ENCODE measurements at places on chromosomes 3 and 15.

- no peak for DNase-seq
Observed at GRCh38 chr15:96320107-96320506, 10.4 kb upstream of the NR2F2 start.

DNA sequence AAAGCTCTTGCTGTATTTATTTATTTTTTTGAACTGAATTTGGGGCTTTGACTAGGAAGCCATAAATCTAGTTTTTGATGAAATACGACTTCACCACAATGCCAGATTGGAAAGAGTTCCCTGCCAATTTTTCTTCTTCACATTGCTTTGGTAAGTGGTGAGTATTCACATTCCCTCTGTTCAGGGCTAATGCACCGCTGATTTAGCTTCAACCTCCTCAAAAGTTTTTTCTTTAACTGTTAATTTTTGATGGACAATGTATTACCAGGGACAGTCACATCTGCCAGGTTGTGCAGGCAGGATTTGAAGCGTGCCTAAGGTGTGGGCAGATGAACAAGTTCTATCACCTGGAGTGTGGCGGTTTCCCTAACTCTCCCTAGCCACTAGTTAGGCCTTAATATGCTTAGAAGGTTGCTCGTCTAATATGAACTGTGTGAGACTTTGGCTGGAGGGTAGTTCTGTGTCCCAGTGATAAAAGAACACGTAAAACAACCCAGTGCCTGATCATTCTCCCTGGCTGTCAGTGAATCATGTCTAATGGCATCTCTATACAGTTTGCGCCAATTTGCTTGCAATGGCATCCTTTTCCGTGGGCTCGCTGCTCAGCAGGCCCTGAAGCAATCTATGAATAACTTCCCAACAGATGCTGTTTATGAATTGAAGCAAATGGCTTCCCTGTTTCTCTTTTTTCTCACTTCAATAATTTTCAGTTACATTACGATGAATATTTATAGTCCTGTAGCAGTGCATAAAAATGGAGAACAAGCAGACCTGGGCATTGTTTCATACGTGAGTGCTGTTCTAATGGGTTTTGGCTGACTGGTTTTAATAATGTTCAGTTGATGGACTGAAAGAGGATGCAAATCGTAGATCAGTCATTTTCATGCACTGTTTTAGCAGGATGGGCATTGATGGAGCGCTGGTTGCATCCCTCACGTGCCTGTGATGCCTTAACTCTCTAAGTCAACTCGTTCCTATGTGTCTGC is 243.2 kb upstream of the SUCLG2 start:
- no peak for DNase-seq

DNA sequence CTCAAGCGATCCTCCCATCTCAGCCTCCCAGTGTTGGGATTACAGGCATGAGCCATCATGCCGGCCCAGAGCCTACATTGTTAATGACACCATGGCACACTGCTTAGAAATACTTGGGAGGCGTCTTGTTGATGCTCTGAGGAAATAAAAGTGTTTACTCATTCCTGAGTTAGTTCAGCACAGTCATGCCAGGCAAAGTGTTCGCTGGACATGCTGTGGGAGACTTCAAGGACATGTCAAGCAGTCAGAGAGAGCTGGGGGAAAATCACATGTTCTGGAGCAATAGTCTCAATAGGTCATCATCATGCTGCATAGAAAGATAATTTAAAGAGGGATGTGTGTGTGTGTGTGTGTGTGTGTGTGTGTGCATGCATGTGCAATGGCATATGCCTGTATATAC is 37.5 kb downstream of the TTC23 start:
- DNase-seq: no peak

DNA sequence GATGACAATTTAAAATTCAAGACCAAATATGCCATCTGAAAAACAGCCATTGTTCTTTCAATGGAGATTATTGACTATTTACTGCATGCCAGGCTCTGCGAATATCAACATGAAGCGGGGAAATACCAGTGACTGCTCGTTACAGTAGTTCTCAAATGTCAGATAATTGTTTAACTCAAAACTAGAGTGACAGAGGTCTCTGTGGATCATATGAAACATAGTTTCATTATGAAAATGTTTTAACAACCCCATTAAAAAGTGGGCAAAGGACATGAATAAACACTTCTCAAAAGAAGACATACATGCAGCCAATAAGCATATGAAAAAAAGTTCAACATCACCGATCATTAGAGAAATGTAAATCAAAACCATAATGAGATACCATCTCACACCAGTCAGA is 50.0 kb upstream of the GPR149 start:
- no peak for DNase-seq

- DNase-seq: no peak
Observed at GRCh38 chr15:101059381-101060341, 140.5 kb downstream of the LRRK1 start.

DNA sequence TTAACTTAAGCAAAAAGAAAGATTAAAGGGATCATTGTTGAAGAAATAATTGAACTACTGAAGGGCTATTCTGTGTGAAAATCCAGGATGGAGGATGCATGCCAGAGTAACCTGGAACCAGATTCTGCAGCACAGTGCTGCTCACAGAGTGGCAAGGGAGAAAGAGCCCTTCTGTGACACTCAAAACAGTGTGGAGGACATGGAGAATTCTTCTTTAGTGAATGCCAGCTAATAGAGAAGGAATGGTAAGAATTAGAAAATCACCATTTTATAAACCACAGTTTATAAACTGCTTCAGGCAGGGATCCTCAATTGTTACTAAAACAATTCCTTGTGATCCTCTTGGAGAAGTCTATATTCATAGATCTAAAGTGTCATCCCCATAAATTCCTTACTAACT is 70.4 kb upstream of the ARHGEF26 start:
- DNase-seq: no peak

GRCh38 chr3:183629546-183630301 is 5.7 kb upstream of the KLHL24 start:
- no peak for DNase-seq

GRCh38 chr3:120597445-120598049 is 1.4 kb downstream of the NDUFB4 start:
- DNase-seq: no peak

GRCh38 chr3:156258301-156258700 is 137.9 kb downstream of the KCNAB1 start:
- no peak for DNase-seq

DNA sequence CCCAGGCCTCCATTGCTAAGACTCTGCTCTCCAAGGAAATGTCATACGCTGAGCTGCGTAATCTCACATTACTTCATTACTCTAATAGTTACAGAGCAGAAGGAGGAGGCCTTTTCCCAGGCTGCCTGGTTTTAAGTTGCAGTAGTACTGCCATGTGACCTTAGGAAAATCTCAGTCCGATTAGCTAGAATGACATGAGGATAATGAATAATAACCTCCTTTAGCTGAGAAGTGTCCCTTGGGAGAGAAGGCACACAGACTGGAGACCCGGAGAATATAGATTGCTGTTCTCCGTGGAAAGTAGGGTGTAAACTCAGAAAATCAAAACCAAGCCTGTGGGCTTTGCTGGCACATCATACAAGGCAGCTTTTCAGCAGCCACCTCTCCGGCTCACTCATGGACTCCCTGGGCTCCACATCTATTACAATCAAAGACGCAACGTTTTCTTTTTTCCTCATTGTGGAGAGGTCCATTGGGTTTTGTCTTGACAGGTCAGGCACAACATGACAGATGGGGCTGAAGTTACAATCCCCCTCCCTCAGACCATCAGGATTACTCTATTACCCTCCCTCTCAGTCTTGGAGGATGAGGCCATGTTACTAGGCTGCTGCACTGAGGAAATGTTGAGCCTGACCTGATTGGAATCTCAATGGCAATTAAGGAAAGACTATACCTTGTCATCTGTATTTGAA is 134.8 kb upstream of the MB21D2 start:
- no peak for DNase-seq

GRCh38 chr3:158330870-158331269 is 221.0 kb downstream of the RSRC1 start:
- DNase-seq: no peak

- no peak for DNase-seq
Observed at GRCh38 chr3:142209655-142210054, 15.7 kb downstream of the GK5 start.

- DNase-seq: no peak
Observed at GRCh38 chr3:150497956-150498355, 48.3 kb downstream of the SERP1 start.

DNA sequence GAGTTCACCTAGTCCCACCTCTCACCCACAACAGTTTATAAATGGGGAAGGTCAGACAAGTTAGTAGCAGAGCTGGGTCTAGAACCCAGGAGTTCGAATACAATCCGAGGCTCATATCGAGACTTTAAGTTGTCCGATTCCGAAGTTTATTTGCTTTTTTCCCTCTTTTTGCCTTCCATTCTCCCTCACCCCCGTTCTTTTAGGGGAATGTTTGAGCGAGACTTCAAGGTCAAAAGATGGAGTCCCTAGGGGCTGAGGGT is 7.3 kb downstream of the BCL6 start:
- DNase-seq: no peak

- DNase-seq: no peak
Observed at GRCh38 chr3:52809149-52809548, 14.6 kb downstream of the ITIH3 start.

DNA sequence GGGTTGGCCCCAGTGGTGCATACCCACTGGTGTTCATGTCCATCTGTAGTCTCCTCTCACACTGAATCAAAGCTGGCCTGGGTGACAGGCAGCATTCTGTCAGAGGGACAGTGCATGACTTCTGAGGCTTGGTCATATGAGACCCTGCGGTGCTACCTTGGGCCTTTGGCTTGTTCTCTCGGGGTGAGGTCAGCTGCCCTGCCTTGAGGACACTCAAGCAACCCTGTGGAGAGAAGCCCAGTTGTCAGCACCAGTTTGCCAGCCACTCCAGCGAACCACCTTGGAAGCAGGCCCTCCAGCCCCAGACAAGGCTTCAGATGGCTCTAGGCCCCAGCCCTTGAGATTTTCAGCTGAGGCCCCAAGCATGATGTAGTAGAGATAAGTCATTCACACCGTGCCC is 16.9 kb upstream of the RAB7A start:
- DNase-seq: no peak

GRCh38 chr15:24954783-24955530 is at the start of the genes SNRPN and SNURF:
TSS of gene SNRPN (plus strand) at chr15:24954987. CDS start at chr15:24974454, 19,467 bp downstream.
TSS of gene SNURF (plus strand) at chr15:24954987. CDS start at chr15:24955049, 62 bp downstream.
- no peak for DNase-seq

- no peak for DNase-seq
Observed at GRCh38 chr3:62164746-62165145, 208.6 kb downstream of the FEZF2 start.

GRCh38 chr3:182405759-182406158 is 387.5 kb upstream of the ATP11B start:
- DNase-seq: no peak

- no peak for DNase-seq
Observed at GRCh38 chr3:190646996-190647395, 133.1 kb downstream of the IL1RAP start.

GRCh38 chr3:134322286-134322685 is 52.0 kb downstream of the AMOTL2 start:
- no peak for DNase-seq

- DNase-seq: peak; percentile 4
Observed at GRCh38 chr3:66904831-66905493, 93.1 kb upstream of the KBTBD8 start.

DNA sequence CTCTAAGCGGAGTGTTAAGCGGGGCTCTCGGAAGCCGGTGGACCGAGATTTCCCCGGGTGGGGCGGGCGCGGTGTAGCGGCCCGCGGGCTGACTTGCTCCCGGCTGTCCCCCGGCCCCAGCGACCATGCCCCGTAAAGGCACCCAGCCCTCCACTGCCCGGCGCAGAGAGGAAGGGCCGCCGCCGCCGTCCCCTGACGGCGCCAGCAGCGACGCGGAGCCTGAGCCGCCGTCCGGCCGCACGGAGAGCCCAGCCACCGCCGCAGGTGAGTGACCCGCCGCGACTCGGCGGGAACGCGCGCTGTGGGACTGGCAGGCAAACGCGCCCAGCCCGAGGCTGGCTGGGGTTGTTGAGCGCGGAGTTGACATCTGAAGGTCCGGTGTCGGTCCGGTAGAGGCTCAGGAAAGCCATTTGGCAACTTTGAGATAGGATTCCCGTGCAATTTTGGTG is 1.3 kb downstream of the SMC4 start:
- DNase-seq: no peak

DNA sequence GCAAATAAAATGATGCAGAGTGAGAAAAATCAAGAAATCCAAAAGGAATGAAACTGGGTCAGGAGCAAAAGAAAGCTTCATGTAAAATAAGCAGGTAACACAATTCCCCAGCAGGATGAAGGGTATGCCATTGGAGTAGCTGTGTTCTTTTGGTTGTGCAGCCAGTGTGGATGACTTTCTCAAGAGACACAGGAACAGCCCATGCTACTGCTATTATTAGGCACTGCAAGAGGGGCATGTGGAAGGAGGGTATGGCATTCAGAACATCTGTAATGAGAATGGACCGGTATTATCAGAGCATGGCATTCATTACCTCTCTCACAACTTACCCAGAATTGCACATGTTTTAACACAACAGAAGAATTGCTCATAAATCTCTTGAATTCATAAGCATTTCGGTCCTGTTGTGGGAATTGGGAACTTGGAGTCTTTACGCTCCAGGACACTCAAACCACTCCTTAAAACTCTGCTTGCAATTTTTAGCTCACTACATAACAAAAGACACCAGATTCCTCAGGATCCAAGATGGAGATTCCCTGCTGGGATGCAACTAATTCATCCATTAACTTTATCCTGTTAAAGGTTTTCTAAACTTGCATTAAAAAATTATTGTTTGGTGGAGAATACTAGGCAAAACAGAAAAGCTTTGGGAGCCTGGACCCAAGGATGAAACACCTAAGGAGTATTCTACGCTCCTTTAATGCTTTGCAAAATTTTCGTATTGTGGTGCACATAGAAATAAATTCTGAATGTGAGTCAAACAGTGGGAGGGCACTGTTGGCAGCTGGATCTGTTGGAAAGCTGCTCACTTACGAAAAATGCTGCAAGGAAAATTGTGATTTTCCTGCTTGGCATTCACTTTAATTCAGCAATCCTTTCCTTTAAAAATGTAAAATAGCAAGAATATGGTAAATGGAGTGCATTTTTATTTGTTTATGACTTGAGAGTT is 34.6 kb upstream of the CDIN1 start:
- no peak for DNase-seq

DNA sequence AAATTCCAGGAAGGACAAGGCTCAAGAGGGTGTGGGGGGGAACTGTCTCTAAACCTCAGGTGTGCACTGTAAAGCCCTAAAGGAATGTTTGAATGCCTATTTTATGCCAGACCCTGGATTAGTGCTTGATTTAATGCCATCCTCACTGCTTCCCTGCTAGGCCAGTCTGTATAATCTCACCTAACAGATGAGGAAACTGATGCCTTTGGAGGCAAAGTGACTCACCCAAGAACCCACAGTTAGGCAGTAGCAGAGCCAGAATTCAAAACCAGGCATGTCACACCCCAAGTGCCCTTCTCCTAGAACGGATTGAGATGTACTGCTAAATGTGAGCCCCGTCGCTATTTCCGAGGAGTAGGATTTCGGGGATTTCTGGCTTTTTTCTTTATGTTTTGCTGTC is 7.8 kb downstream of the CAMK1 start:
- no peak for DNase-seq
